NCI-H1436 treated with DMSO at 0.1 percent for 48 hours (cell line): ENCODE measurements at places on chromosomes 3 and 15.

GRCh38 chr3:32698506-32698905 lies 13.5 kb downstream of the CNOT10 start:
- DNase-seq: no peak

GRCh38 chr3:133192967-133193366 lies 154.8 kb downstream of the TMEM108 start:
- no peak for DNase-seq

DNA sequence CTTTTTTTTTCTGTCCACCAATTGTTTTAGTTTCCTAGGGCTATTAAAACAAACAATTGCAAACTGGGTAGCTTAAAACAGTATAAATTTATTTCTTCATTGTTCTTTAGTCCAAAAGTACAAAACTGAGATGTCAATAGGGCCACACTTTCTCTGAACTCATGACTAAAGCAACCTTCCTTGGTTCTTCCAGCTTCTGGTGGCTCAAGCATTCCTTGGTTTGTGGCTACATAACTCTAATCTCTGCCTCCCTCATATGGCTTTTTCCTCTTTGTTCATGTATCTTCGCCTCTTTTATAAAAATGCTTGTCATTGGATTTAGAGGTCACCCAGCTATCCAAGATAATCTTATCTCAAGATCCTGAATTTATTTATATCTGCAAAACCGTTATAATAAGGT lies 914.5 kb upstream of the EPHA6 start:
- no peak for DNase-seq

GRCh38 chr15:63712828-63713520 lies 115.8 kb downstream of the FBXL22 start:
- DNase-seq: no peak

- no peak for DNase-seq
Observed at GRCh38 chr15:29045717-29046116, 159.9 kb downstream of the APBA2 start.

GRCh38 chr3:452221-452620 lies 255.7 kb downstream of the CHL1 start:
- no peak for DNase-seq

DNA sequence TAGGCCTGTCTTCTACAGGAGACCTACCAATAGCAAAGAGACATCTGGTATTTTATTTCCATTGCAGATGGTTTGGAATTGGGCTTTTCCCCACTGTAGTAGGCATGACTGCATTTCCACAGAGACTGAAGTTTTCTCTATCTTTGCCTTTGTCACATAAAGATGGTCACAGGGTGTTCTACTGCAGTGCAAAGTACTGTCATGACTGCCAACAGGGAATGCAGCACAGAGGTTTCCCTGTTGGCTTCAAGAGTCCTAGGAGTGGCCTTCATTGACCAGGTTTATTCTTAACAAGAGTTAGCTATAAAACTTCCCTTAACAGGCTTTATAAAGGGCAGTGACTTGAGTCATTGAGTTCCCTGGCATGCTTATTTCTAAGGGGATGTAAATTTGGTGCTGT lies 36.8 kb upstream of the TM4SF4 start:
- DNase-seq: no peak

DNA sequence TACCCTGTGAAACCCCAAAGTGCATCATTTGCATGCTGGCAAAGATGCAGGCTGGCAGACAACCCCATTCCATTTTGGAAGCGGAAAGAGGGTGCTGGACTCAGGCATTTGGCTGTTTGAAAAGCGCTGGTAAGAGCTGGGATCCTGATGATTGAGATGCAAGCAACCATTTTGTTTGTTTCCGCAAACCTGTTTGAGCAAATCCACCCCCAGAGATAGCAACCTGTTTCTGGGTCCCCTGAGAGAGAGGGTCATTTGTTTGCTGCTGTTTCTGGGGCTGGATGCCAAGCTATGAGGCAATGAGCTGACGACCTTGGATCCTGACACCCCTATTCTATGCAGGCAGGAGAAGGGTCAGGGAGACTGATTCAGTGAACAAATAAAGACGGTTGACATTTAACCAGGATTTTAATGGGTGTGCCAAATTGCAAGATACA lies 9.8 kb downstream of the SLC6A1 start:
- no peak for DNase-seq

DNA sequence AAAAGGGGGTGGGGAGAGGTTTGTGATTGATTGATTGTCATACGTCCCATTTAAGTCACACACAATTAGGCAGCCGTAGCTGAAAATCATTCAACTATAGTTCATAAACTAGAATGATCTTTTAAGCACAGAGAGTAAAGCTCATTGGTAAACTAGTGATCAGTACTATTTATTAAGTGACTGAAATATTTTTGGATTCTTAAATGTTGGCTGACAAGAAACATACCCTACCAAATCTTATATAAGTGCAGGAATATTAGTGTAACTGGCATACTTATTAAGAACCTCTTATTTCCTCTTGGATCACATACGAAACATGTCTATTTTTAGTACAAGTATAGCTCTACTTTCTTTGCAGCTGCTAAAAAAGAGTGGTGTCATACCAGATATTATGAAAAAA lies 8.4 kb upstream of the ABHD10 start:
- DNase-seq: no peak

DNA sequence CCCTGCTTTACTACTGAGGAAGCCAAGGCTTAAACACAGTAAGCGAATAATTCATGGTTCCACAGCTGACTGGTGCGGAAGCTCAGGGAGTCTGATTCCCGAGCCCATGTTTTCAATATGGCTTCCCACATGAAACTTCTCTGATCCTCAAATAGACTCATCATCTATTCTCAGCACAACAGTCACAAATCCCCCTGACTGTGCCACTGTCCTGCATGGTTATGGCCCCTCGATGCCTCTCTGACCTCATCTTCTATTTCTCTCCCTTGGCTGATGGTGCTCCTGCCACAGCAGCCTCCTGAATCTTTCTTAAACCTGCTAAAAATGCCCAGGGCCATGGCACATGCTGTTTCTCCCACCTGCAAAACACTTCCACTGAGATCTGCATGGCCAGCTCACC lies 43.2 kb downstream of the SRGAP3 start:
- DNase-seq: no peak

DNA sequence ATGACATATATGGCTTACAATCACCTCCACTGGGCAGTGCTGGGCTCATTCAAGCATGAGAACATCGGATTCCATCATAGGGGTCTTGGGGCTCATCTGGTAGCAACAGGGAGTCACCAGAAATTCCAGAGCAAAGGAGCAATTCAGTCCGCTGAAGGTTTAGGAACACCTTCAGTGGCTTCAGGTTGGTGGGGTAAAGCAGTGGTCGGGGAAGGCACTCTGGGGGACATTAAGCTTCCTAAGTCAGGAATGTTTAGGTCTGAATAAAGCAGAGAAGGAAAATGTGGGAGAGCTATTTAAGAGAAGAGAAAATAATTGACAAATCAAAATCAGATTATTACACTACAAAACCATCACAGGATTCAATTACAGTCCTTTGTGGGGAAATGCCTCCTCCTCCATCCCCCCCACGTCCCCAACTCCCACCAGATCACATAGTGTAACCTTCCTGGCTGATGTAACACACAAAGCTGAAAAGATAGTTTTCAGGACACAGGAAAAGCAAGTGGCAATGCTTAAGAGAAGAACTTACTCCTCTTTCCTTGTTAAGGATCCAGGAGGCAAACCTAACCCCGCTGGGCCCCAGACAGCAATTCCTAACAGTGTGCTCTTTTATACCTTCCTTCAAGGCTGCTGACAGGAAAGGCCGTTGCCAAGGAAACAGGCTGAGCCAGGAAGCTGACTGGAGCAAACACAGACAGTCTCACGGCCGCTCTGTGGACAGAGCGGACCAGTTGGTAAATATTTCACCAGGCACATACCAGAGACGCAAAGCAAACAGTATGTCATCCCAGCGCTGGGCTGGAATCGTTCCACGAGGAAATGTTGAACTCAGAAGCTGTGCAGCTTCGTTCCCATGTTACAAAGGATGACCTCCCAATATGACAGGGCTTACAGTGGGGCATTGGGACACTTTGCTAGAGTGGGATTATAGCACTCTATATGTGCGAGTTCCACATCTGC lies 57.5 kb upstream of the LMCD1 start:
- no peak for DNase-seq

DNA sequence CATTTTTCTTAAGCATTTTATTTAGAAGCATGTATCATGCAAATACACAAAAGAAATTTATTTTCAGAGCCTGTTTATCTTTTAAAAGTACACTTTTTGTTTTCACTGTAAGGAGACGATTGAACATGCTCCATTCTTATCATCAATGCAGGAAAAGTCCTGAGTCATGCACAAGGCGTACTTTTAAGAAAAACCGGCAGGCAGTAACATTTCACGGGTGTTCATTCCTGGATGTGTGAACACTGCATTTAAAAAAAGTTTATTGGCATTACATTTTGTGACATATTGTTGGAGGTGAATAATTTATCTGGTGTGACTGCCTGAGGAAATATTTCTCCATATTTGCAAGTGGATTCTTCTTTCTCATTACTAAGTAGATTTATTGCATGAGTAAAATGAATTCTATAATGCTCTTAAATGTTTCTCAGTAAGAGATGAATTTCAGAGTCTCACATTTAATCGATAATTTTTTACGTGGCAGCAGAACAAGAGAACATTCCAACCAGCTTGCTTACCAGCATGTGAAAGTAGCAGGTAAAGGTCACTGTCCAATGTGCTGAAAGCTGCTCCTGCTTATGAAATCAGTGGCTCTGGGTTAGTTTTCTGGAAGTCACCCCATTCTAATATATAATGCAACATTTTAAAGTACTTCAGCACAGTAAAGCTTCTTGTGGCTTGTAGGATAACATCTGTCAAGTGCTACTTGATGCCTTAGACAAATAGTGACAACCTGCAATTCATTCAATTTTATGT lies 87.0 kb downstream of the SV2B start:
- no peak for DNase-seq

GRCh38 chr3:192444096-192444790 lies 283.1 kb downstream of the FGF12 start:
- peak; percentile 55 for DNase-seq

- DNase-seq: no peak
Observed at GRCh38 chr15:80902298-80902801, 87.3 kb downstream of the MESD start.

DNA sequence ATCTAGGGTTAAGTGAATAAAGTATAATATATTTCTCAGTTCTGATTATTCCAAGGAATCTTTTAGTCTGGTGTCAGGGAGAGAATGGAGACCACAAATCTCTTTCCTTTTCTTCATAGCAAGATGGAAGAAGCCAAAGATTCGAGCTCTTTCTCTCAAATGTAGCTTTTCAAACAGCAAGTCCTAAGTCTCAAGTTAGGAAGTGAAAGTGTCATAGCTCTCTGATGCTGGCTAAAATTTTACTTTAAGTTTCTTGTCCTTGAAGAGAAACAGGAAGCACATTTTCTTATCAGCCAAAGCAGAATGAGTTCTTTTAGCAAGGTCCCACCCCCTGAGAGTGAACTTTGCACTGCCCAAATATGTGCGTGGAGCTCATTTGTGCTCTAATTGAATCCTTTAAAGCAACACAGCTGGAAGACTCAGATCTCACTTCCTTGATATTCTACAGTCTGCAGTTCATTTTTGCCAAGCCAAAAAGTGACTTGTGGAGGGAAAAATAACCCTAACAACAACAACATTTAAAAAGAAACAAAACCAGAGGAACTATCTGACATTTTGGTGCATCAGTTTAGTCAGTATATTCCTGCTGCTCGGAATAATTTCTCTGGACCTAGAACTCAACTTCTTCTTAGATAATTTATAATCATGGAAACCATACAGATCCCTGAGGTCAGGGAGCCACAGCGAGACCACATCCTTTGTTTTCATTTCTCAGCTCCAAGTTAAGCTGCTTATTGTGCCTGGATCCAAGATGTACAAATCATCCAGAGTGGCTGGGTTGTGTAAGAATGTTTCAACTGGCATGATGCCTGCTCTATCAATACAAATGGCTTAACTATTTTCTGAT lies 238.7 kb upstream of the P2RY1 start:
- DNase-seq: no peak

- no peak for DNase-seq
Observed at GRCh38 chr3:52685285-52685708, 416 bp downstream of the PBRM1 start.

- no peak for DNase-seq
Observed at GRCh38 chr15:100694381-100695021, 92.1 kb downstream of the ASB7 start.

DNA sequence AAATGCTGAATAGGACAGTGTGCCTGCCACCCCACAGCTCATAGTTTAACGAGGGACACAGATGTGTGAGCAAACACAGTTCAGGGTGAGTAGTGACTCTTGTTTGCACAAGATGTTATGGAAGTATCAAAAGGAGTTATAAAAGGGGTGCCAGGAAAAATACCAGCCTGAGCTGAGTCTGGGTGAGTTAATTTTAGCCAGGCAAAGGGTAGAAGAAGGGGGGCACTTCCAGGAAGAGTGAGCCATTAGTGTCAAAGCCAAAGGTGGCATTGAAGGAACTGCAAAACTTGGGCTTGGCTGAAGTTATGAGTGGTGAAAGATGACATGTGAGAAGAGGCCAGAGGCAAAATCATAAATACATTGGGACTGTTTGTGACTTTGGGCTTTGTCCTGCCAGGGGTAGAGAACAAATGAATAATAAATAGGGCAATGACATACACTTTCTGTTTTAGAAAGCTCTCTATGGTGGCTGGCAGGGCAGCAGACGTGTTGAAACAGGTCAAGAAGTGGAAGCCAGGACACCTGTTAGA lies 1.9 kb upstream of the SPPL2A start:
- DNase-seq: no peak

DNA sequence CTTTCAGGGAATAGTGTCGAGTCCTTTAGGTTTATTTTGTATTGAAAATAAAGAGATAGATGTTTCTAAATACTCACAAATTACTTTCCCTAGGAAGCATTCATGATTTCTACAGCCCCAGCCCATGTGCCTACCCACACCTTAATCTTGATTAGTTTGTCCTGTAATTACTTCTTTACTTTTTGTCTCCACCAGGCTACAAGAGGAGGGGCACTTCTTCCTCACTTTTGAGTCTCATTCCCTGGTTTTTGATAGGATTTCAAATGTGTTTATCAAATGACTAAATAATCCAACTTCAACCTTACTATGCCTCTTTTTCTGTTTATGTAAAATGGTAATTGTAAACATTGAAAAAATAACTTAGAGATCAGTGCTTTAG lies 1.8 kb downstream of the PXK start:
- DNase-seq: no peak

- DNase-seq: no peak
Observed at GRCh38 chr15:66877477-66878271, 175.6 kb downstream of the SMAD6 start.

DNA sequence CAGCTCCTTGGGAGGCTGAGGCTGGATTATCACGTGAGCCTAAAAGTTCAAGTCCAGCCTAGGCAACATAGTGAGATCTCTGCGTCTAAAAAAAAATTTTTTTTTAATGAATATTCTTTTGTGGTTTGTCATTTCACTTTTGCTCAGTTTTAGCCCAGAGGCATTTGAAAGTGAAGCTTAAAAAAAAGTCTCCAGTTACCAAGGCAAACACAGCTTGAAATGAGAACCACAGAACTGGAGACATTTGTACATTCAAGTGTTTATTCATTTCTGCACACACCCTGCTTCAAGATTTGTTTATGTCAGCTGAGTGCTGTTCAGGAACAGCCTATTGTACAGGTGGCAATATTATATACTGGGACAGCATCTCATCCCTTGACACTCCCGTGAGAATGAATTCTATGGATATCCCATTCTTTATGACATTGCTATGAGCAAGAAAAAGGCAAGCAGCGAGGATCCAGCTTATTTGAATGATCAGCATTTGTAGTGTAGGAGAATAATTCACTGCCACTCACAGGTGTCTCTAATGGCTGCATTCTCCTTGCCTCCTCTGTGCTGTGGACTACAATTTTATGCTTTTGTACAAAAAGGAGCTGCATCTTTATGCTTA lies 444.8 kb upstream of the GRM7 start:
- no peak for DNase-seq
